ENCODE measurements at places on chromosomes 13 and 19.

DNA sequence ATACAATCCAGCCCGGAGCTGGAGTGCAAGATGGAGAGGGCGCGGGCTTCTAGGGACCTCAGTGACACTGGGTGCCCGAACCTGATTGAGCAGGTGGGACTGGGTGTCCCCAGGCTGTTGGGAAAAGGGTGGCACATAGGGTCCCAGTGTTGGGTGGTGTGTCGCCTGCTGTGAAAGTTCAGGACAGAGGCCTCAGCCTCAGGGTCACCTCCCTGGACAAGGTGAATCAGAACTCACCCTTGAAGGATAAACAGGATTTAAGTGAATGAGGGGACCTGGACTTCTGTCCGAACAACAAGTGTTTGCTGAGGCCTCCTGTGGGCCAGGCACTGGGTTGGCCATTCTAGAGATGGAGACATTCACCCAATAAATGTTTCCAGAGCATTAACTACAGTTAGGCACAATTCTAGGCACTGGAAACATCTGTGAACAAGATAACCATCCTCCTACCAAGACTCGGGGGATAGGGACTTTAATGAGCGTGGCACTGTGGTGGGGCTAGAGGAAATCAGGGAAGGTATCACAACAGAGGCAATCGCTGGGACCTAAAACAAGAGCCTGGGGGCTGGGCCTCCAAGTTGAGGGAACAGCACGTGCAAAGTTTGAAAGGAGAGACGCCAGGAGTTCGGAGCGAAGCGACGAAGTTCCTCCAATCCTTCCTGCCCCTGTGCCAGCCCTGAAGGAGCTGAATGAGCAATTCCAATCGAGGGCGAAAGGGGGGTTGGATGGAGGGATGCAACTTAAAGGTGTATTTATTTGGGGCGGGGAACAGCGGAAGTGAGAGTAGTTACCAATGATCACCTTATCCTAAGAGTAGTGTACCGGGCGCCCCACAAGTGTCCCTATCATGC, 921 bp upstream of the POLD1 start:
- no peak for DNase-seq

DNA sequence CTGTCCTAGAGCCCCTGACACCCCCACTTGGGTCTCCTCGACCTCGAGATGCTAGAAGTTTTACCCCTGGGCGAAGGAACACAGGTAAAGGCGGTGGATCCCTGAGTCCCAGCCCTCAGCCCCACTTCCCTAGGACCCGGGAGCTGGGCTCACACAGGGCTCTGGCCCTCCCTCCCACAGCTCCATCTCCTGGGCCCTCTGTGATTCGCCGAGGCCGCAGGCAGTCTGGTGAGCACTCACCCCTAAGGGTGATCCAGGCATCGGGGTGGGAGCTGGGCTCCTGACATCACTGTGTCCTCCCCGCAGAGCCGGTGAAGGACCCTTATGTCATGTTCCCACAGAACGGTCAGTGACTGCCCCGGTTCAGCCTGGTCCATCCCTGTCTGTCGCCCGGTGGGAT, 8.3 kb downstream of the PLEKHG2 start:
- no peak for DNase-seq

GRCh38 chr13:46321494-46322225, 65.4 kb downstream of the RUBCNL start:
- no peak for DNase-seq

DNA sequence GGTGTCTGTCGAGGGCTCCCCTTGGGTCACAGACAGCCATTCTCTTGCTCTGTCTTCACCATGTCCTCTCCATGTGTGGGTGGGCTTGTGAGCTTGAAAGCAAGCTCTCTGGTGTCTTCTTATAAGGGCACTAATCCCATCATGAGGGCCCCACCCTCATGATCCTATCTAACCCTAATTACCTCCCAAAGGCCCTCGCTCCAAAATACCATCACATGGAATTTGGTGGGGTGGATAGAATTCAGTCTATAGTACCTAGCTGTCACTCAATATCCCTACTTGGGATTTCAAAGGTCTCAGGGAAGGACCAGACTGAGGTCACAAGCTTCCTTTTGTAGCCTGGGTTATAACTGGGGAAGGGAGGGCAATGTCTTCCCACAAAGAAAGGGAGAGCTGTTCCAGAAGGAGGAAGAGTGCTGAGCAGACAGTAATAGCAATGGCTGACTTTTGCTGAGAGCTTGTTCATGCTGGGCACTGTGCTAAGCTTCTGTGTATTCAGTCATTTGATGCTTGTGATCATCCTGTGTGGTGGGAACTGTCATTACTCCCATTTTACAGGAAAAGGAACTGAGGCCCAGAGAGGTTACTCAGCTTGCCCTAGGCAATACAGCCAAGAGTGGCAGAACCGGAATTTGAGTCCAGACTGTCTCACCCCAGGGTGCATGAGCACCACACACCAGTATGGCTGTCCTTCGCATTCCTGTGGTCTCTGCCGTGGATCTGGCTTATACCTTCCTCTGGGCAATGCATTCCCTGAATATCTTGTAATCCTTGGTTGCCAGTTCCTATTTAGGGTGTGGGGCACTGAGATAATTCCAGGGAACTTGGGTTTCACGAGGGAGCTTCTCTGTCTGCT, 8.2 kb downstream of the FXYD5 start:
- DNase-seq = no peak

DNA sequence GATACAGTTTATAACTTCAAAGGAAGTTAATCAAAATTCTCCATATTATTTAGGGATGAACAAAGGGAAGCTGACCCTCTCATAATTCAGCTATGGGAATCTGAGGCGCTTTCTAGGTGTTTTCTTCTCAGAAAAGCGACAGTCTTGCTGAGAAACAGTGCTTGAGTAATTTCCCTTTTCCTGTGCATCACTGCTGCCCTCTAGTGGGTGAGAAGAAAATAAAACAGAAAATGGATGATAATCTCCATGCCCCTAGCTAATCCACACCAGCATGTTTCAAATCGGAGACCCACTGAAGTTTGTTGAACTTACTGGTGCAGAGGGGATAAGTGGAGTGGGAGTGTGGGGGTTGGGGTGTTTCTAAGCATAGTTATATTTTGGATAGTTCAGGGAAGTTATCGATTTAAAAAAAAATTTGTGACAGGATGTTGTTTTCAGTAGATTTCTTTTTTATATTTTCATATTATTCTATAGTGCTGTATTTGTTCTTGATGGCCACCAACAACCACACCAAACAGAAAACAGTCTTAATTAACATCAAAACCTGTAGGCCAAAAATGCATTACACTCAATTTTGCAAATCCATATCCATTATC, 21.4 kb downstream of the LCP1 start:
- no peak for DNase-seq

DNA sequence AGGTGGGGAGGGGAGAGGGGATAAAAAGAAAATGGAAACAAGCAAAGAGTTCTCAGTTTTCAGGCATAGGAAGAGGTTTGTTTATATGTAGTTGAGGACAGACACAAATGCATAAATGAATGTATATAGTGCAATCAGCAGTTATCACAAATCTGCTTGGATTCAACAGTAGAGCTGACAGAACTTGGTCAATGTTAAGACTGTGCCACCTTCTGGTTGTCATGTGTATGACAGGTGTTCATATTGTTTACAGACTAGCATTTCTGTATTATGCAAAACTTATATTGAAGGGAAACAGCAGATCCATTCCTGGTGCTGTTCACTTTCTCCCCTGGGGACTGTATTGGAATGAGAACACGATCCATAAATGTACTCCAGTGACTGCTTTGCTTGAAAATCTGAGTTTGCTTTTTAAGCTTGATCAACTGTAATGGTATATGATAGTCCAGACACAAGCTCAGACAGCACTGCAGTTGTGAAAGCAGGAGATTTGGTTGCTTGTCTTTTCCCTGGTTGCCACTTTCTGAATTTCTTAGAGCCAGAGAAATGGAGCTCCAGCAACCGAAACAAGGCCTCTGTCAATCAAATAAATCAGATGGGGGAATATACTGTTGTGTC, 319.5 kb upstream of the OBI1 start:
- DNase-seq = no peak

DNA sequence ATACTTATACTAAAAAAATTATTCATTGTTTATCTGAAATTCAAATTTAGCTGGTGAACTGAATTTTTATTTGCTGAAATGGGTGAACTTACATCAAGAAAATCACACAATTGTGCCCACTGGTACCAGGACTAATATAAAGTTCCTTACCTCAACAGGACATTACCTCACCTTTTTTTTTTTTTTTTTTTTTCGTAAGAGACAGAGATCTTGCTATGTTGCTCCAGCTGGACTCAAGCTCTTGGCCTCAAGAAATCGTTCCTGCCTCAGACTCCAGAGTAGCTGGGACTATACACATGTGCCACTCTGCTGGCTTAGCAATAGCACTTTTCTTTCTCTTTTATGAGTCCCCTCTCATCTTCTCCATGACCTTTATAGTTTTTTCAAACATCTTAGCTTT, 22.5 kb upstream of the NDFIP2 start:
- no peak for DNase-seq

GRCh38 chr19:5339950-5340636, 519 bp downstream of the PTPRS start:
- DNase-seq = no peak

- no peak for DNase-seq
Measured at GRCh38 chr19:51712461-51713081, 11.2 kb downstream of the HAS1 start.

DNA sequence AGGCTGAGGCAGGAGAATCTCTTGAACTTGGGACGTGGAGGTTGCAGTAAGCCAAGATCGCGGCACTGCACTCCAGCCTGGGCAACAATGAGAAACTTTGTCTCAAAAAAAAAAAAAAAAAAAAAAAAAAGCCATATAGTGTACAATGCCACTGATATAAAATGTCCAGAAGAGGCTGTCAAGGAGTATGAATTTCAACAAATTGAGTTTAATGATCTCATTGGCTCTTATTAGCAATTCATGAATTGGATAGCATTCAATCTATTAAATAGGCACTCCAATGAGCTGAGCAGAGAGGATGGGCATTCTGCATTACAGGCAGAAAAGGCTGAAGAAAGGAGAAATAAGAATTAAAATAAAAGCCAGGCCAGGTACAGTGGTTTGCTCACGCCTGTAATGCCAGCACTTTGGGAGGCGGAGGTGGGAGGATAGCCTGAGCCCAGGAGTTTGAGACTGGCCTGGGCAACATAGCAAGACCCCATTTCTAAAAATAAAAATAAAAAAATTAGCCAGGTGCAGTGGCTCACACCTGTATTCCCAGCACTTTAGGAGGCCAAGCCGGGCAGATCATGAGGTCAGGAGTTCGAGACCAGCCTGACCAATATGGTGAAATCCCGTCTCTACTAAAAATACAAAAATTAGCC, 757 bp upstream of the LMNB2 start:
- DNase-seq = no peak

- DNase-seq = no peak
Measured at GRCh38 chr13:108427355-108427754, 157.8 kb downstream of the TNFSF13B start.

Data from cortex of kidney (tissue), 1 donor.